ENCODE measurements at places on chromosomes 3 and 15.

- DNase-seq, result no peak
Measured at GRCh38 chr3:145017959-145018358, 1046.3 kb downstream of the DIPK2A start.

DNA sequence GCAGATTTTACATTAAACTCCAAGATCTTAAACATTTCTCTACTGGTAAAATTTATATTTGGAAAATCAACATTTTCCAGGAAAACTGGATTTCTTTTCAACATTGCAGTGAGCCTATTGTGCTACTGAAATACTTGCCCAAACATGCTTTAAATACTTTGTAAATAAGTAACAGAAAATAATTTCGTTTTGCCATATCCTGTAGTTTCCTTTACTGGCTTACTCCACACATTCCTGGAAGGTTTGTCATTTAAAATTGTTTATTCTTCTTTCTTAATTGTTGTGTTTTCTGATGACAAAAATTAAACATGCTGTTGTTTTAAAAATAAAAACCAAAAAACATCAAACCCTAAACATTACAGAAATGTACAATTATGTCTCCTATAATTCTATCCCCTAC lies 22.0 kb downstream of the ACAD11 start:
- DNase-seq, result no peak

DNA sequence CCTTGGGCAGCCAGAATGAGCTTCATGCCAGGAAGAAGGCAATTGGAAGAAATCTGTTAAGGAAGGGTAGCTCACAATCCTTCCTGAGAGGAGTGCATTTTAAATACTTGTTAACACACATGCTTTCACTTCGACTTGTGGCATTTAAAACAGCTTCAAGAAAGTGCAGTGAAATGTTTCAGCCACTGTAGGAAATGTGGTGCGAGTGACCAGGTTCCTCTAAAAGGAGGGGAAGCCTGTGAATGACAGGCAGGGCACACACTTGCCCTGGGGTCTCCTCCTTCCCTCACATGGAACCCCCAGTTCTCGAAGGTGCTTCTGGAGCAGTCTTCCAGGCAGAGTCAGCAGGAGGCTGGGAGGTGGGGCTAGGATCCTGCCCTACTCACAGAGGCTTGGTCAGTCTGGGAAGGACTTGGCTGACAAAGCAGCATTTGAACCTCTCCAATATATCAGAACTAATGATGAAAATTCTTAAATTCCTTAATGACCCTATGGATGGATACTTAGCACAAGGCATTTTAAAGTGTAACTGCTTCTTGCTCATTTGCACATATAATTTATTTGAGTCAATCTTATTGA lies 358.6 kb downstream of the CHST2 start:
- no peak for DNase-seq

GRCh38 chr3:197942956-197943556 lies 6.9 kb upstream of the RPL35A start:
- DNase-seq, result peak; percentile 51

DNA sequence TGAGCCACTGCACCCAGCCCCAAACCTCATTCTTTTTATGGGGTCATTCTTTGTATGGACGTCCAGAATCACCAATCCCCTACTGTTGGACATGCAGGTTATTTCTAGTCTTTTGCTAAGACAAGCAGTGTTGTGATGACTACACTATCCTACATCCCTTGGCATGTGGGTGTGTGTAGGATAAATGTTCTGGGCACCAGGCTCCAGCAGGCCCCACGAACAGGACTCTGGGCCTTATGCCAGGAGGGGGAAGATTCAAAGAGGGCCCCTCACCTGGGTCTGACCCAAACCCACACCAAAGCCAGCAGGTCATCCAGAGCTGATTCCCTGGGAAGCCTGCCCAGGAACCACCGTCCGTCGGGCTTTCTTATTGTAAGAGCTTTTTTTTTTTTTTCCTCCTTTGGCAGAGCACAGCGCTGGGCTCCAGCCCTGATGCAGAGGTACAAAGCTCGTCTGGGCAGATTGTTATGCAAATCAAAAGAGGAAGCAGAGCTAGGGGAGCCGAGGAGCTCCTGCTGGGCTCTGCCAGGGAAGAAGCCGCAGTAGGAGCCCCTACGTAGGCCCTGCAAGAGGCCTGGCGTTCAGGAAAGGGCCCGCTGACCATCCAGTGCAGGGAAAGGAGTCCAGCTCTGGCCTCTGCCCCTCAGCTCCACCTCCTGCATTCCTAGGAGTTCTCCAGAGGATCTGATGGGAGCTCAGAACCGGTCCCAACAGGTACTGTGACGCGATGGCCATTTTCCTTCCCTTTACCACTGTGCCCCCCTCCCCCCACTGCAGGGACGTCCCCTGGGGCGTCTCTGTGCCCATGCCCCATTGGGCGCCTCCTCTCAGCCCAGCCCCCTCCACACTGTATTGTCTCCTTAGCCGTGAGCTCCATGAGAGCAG lies 29.0 kb upstream of the FURIN start:
- DNase-seq, result peak; percentile 26

Measured in muscle of back (tissue), 13 donors.